Ascending aorta (tissue), 2 donors: ENCODE measurements at places on chromosomes 5 and 9.

DNA sequence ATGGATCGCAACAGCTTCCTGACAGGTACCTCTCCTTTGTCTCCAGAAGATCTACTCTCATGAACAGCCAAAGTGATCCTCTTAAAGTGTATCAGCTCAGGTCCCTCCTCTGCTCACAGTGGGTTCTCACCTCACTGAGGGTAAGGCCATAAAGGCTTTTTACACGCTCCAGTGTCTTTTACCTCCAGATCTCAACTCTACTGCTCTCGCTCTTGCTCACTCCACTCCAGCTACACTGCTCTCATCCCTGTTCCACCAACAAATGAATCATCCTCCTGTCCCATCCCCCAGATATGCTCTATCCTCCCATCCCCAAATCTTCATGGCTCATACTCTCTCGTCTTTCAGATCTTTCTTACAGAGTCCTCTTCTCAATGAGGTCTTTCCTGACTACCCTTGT lies 248.6 kb upstream of the EFNA5 start:
- no peak for DNase-seq

- no peak for DNase-seq
These were observed 306.3 kb downstream of the FER start for GRCh38 chr5:109053995-109054417.

DNA sequence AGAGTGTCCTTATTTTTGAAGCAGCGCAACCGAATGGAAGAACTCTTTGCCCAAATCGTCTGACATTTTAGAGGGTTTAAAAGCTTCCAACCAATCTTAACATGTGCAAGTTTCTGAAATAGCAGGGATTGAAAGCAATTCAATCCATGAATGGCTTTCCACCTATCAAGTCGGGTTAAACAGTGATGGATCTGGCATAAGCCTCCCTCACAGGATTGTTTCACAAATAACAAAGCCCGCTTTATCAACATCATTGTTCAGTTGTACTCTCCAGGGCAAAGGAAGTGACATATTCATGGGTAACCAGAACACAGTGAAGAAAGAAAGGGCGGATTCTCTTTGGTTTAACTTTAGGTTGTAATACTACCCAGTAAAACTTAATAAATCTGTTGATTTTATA lies 497.3 kb downstream of the MTRR start:
- no peak for DNase-seq

DNA sequence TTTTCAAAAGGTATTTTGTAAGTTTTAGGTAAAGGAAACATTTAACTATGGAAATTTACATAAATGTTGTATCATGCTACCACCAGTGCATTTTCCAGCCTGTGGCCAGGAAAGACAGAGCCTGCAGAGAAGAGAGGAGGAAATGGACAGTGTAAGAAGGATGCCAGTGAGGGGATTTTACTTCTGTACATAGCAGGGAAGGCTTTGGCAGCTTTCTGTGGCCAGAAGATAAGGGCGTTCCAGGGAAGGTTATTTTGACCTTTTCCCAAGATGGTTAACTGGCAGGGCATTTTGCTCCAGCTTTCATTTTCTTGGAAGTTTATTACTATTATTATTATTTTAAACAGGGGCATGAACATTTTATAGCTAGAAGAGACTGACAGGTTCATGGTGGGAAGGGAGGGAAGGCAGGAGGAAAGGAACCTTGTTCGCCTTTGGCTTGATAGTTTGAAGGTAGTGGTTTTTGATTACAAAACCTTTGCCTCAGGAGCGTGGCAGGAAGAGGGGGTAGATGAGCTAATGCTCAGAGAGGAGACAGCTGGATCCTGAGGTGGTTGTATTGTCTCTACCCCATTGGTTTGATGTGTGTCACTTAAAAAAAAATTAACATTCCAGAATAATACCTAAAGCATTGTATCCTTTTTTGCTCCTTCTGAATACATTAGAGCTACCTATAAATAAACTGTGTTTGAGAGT lies 4.1 kb downstream of the ISOC1 start:
- DNase-seq = no peak
